ENCODE measurements at places on chromosomes 7 and 10.

- DNase-seq: no peak
Measured at GRCh38 chr7:113519472-113519871, 399.3 kb downstream of the PPP1R3A start.

DNA sequence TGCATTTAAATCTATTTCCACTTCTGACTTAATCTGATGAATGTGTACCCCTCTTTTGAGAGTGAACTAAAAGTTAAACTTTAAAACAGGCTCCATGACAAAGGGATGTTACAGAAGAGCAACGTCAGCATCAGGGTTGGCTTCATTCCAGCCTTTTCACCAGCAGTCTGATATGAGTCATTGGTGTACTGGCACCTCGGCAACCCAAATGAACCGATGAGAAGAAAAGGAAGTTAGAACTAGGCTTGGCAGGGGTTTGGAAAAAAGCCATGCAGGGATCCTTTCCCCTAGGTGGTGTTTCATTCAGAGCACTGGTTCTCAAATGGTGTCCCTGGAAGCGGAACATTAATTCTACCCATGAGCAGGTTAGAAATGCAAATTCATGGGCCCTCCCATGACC is 53.6 kb downstream of the SEC61G start:
- no peak for DNase-seq

DNA sequence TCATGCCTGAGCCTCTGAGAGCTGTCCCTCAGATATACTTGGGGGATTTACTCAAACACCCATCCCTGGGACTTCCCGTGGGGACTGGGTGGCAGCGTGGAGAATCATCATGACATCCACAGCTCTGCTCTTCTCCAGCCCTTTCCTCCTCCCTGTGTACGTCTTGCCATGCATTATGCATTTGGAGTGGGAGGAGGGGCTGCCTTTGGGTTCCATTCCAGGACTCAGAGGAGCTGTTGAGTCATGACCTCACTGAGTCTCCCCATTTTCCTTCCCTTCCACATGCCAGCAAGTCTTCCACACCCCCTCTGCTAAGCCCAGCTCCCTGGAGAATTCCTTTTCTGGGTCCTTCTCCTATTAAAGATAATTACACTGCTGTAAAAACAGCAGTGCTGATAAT is 480.7 kb downstream of the SORCS3 start:
- DNase-seq: no peak

- DNase-seq: no peak
Measured at GRCh38 chr7:118305671-118306070, 81.2 kb downstream of the ANKRD7 start.

DNA sequence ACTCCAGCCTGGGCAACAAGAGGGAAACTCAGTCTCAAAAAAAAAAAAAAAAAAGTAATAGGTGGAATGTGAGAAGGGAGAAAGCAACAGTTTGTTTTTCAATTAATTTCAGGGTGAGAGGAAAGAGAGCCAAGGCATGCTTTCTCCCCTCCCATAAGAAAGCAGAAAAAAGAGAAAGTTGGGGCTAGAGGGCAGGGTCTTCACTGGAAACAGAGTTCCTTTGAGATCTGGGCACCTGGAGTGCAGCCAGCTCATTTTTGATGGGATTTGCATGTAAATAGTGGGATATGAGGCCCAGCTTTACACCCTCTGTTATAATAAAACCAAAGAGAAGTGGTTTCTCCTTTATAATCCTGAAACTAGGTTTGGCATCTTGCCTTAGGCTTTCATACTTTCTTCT is 13.8 kb upstream of the STOX1 start:
- DNase-seq: no peak

DNA sequence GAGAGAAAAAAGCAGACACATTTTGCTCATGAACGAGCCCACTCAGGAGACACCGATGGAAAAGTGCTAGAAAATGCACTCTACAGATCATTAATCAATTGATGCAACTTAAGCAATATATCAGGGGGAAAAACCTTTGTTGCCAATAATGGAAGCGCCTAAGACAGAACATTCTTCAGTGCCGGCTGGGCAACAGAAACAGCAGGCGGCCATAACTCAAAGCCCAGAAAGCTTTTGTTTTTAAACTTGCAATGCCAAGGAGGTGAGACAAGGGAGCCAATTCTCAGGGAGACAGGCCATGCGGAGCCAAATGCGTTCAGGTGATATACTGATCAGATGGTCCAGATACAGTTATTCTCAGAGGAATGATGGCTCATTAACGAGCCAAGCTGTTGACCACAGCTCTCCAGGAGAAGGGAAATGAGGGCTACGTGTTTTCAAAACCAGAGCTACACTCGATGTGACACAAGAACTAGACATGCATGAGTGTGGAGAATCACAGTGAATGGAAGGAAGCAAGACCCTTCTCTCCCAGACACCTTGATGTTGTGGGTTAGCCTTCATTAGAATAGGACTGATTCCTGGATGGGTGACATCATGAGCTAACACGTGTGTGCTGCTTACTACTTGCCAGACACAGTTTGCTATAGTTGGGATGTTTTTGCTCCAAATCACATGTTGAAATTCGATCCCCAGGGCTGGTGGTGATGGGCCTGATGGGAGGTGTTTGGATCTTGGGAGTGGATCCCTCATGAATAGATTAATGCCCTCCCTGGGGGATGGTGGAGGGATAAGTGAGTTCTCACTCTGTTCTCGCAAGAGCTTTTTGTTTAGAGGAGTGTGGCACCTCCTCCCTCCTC is 79.1 kb upstream of the KCNMA1 start:
- no peak for DNase-seq

DNA sequence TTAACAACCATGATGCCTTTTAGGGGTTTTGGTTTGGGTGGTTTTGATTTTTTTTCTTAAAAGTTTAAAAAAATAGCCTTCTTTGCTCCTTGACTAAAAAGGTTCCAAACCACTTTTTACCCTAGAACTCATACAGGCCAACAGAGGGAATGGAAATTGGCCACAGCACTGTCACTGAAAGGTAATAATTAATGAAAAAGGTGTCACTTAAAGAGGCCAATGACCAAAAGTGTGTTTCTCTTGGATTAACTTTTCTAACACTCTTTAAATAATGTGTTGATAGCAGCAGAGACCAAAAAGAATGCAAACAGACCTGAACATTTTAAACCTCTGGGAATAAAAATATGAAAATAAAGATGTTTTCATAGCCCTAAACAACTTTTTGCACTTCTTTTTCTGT is 221.1 kb upstream of the TCF7L2 start:
- no peak for DNase-seq

GRCh38 chr7:94389381-94389780 is 5.3 kb upstream of the COL1A2 start:
- DNase-seq: no peak

GRCh38 chr10:12572281-12572680 is 222.9 kb downstream of the CAMK1D start:
- DNase-seq: no peak

GRCh38 chr7:156772725-156773124 is 120.3 kb downstream of the LMBR1 start:
- DNase-seq: no peak

GRCh38 chr10:121598263-121599249 is at the start of gene FGFR2:
TSS of gene FGFR2 (minus strand) at chr10:121598444. CDS start at chr10:121593817, 4,627 bp downstream.
- peak; percentile 94 for DNase-seq

GRCh38 chr10:93967756-93968155 is 26.0 kb upstream of the PLCE1 start:
- no peak for DNase-seq

- no peak for DNase-seq
Measured at GRCh38 chr7:101959342-101959741, 141.9 kb downstream of the CUX1 start.

GRCh38 chr10:11730779-11731178 is 11.4 kb upstream of the ECHDC3 start:
- DNase-seq: no peak

DNA sequence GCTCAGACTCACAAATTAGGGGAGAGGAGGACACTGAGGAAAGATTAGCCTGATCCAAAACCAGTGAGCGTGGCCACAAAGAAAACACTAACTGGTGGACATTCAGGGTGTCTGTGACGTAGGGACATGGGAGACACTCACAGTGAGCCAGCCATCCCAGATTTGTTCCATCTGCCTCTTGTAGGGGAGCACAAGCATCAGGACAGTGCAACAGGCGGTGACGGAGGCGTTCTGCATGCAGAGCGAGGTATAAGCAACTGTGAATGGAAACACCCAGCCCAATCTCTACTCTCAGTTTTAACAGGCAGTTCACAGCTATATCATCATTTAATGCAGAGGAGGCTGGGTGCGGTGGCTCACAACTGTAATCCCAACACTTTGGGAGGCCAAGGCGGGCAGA is 52.8 kb upstream of the TOMM7 start:
- no peak for DNase-seq

DNA sequence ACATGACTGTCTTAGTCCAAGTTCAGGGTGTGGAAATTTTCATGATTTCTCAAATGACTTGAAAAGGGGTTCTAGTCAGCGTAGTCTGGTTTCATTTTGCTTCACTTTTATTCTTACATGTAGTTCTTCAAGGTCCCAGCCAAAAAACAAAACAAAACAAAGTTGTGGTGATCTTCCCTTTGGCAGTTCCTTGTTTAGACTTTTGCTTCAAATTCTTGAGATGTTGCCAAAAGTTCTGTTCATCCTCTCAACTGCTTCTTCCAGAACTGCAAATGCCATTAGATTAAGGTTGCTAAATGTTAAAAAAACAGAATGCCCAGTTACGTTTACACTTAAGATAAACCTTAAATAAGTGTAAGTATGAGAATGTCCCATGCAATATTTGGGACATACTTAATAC is 370.8 kb upstream of the LRRTM3 start:
- no peak for DNase-seq

DNA sequence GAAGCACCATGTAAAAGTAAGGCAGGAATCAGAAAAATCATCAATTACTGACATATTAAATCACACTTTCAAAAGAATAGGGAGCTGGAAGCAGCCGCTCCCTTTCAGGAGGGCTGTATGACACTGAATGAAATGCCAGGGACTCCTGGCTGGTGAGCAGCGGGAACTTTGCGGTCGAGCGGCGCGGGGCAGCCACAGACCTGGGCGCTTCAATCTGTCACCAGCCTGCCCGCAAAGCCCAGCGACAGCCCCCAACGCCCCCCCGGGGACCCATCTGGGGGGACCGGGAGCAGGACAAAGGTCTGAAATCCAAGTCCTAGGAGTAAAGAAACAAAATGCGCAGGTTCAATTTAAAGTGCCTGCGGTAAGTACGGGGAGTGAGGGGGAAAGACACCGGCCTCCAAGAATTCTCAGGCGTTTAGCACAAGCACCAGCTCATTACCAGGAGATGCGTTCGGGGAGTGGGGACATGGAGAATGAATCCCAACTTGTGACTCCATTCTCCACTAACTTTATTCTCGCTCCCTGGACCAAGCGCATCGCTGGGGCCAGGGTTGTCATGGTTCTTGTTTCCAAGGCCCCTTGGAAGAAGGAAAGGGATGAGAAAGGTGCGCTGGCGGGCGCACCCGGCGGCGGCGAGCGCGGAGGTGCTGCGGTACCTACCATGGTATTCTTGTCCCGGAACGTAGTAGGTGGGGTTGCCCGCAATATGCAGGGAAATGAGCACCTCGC is 824 bp downstream of the RELN start:
- DNase-seq: peak; percentile 24

- DNase-seq: no peak
Measured at GRCh38 chr7:44617225-44617890, 10.9 kb downstream of the OGDH start.

Data from neuronal stem cell (in vitro differentiated cells).